Esophagus muscularis mucosa (tissue), 4 donors: ENCODE measurements at places on chromosomes 1 and 21. TPM values are rescaled to one million over a fixed set of nuclear protein-coding genes. Genes with fewer than 3 reads are reported as not detected.

The SAMD13 gene
- total RNA-seq = 2.5 TPM

- no peaks in the 10 kb centered on the region for H3K27me3 ChIP-seq
- peaks cover 9% of the 10 kb centered on the region for H3K4me1 ChIP-seq
- no peak overlapping the region for H3K27ac ChIP-seq
Measured at GRCh38 chr1:68746378-68746777, 249.5 kb upstream of the DEPDC1 start.

GRCh38 chr1:101371259-101371658 lies 134.4 kb downstream of the S1PR1 start:
- peaks cover 18% of the 10 kb centered on the region for H3K4me1 ChIP-seq
- H3K36me3 ChIP-seq = no peaks in the 10 kb centered on the region
- H3K27me3 ChIP-seq = no peaks in the 10 kb centered on the region
- H3K4me3 ChIP-seq = no peak overlapping the region
- DNase-seq = no peak
- H3K27ac ChIP-seq = no peak overlapping the region

DNA sequence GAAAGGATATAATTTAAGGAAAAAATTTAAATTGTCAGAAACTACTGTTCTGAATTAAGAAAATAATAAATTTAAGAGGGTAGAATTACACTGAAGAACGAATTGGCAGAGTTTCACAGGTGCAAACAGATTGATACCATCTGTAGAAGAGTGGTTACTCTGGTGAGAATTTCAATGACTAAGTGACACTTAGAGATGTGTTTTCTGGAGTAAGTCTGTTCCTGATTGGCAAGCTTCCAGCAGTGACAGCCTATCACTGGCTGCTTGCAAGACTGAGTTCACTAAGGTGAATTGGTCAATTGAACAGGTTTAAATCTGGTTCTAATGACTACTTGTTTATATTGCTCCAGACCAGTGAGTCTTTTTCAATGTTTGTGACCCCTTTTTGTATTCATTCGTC lies 838.2 kb upstream of the RGS18 start:
- no peaks in the 10 kb centered on the region for H3K36me3 ChIP-seq
- no peak for DNase-seq
- H3K27ac ChIP-seq = no peak overlapping the region
- no peaks in the 10 kb centered on the region for H3K27me3 ChIP-seq
- no peaks in the 10 kb centered on the region for H3K4me1 ChIP-seq
- H3K4me3 ChIP-seq = no peak overlapping the region
